ENCODE measurements at places on chromosomes 7 and 10.

GRCh38 chr10:51244748-51245490 is 170.6 kb downstream of the PRKG1 start:
- DNase-seq: peak; percentile 36

GRCh38 chr10:110138197-110138812 is 69.1 kb upstream of the MXI1 start:
- peak; percentile 68 for DNase-seq

- DNase-seq: no peak
These were observed 38.1 kb upstream of the GRM8 start for GRCh38 chr7:127290801-127291361.

DNA sequence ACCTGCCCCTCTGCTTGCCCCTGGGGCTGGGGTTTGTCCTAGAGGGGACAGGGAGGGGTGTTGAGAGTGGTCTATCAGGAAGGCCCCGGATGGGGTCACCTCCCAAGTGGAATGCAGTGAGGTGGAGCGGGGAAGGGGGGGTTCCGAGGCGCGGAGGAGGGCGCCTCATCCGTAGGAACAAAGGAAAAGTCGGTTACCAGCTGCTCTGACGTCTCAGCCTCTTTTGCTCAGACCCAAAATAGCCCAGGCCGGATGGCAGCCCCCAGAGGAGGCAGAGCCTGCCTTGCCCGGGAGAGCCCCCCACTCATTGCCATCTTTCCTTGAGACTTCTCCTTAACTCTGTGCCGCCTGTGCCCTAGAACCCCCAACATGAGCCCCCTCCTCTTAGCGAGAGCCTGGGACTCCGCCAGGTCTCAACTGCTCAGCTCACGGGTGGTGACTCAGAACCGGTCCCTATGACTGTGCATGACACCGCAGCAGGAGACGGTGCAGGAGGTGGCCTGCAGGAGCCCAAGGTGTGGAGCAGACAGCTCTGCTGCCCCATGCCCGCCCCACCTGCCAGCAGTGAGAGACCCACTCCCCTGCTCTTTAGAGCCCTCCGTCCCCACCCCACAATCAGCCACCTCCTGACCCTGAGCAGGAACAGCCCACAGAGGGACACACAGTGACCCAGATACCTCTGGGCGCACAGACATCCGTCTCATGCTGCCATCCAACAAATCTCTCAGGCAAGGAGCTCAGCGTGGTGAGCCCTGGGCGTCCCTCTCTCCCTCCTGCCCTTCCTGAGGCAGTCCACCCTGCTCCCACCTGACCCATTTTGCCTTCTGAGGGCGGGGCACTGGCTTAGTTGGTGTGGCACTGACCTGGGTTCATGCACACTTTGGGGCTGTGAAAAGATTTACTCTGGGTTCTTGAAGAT is 13.1 kb downstream of the STX1A start:
- DNase-seq: no peak

GRCh38 chr7:45048748-45049147 is 40.0 kb downstream of the NACAD start:
- DNase-seq: no peak

DNA sequence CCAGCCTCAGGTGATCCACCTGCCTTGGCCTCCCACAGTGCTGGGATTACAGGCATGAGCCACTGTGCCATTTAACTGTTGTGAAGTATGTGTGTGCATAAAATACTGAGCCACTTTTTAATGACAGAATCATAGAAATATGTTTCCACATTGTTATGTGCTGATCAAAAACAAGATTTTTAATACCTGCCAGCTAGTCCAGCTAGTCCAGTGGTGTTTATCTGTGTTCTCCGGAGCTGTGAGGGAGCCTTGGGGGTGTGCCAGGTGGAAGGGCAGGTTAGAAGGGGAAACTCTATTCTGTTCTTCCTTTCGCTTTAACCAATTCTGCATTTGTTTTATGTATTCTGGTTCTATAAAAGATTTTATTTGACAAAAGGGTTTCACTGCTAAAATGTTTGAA is 7.0 kb downstream of the FAM221A start:
- DNase-seq: no peak

DNA sequence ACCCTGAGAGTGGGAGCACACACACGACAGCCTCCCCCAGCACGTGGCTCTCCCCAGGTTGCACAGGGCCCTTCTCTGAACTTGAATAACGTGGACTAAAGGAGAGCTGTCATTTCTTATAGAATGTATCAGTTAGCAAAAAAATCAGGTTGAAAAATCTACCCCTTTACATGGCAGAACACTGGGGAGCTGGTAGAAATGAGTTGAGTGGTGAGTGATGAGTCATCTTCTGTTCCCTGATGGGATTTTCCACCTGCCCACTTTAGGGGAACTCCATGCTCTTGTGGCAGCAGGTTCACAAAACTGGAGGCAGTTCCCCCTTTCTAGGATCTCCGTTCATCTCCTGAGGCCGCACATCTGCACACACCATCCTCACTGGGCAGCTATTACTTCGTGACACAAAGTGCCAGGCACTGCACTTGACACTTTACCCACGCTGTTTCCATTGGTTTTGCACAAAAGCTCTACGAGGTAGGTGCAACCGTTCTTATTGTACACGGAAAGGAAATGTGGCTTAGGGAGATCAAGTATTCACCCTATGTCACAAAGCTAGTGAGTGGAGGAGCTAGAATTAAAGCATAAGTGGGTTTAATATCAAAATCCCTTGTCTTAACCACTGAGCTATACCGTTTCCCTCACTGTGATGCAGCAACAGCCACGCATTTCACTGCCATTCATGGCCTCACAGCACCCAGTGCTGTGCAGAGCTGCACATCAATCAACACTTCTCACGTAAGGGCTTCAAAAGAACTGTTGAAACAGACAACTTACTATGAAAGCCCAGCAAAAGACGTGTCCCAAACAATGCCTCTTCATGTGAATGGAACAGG is 80.2 kb downstream of the RNF216 start:
- no peak for DNase-seq

- DNase-seq: peak; percentile 86
These were observed 88.0 kb downstream of the PDGFA start for GRCh38 chr7:431658-432111.

GRCh38 chr10:60964257-60965235 is 20.6 kb upstream of the RHOBTB1 start:
- peak; percentile 94 for DNase-seq

DNA sequence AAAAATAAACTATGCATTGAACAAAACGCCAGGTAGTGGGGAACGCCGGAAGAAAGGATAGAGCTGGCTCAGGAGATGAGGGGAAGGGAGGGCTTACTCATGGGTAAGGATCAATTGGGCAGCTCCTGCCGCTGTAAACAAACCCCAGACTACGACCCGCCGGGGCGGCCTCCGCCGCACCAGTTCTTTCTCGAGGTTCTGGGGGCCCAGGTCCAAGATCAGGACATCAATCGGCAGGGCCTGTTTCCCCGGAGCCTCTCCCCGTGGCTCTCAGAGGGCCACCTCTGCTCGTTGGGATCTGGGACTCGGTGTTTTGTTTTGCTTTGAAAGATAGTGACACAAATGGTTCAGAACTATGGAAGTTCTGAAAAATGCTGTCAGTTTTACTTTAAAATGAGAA is 140.4 kb downstream of the ELFN1 start:
- DNase-seq: no peak

- DNase-seq: peak; percentile 32
These were observed 15.1 kb downstream of the ADAM12 start for GRCh38 chr10:126373147-126373546.

- DNase-seq: no peak
These were observed 1.8 kb upstream of the FOXI2 start for GRCh38 chr10:127735156-127735555.

DNA sequence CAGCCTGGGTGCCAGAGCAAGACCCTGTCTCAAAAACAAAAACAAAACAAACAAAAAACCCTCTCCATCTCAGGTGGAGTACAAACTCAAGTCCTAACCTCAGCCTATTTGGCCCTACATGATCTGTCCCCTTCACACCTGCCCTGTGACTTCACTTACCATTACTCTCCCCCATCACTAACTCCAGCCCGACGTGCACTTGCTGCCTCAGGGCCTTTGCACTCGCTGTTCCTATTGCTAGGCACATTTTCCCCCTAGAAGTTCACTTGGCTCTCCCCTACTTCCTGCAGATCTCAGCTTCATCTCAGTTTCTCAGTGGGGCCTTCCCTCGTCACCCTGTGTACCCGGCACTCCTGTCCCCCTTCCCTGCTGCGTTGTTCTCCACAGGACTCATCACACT is 8.5 kb upstream of the LRMDA start:
- no peak for DNase-seq

DNA sequence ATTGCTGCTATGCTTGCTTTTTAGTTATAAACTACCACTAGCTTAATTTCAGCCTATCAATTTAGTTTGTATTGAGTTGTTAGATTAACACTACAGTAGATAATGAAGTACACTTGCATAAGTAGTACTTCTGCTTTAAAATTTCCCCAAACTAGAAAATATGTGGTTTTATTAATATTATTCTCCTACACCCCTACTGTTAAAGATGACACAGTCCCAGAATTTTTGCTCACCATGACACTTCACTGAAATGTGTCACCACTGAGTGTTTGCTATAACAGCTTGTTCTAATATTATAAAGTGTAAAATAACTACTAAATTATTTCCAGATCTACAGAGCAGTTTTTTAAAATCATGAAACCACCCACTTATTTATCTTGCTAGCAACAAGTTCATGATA is 31.6 kb downstream of the RHEB start:
- DNase-seq: no peak

DNA sequence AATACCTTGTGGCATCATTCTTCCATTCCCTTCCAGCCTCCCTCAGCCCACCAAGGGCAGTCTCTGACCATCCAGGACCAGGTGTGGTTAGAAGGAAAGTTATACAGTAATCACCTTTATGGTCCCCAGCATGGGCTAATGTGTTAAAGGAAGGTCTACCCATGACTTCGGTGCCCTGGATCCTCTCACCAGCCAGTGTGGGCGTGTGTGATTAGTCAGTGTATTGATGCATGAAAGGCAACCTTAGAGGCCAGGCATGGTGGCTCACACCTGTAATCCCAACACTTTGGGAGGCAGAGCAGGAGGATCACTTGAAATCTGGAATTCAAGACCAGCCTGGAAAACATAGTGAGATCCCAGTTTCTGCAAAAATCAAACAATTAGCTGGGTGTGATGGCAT is 88.9 kb downstream of the APBB1IP start:
- no peak for DNase-seq

GRCh38 chr10:58965855-58966254 is 210.6 kb upstream of the PHYHIPL start:
- DNase-seq: no peak

DNA sequence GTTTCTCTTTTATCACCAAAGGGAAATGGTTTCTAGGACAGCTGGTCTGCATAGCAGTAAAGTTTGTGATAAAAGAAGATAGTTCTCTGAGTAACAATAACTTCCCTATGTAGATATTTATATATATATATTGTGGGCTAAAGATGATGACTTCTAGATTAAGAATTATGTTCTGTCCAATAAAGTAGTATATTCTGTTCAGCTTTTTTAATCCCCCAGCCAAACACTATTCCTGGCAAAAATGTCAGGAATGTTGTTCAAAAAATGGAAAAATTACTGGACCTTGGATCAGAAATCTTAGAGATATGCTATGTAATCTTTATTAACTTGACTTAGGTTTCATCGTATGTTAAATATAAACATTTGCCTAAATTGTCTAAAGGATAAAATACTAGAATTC is 136.3 kb upstream of the GNAI1 start:
- DNase-seq: no peak

GRCh38 chr10:30534465-30535144 is 94.9 kb downstream of the LYZL2 start:
- DNase-seq: peak; percentile 86

GRCh38 chr7:71311576-71311975 is 179.6 kb downstream of the GALNT17 start:
- peak; percentile 58 for DNase-seq

GRCh38 chr10:2619916-2620315 is 447.4 kb upstream of the PFKP start:
- no peak for DNase-seq

GRCh38 chr7:124643311-124643811 is 122.2 kb downstream of the GPR37 start:
- peak; percentile 69 for DNase-seq

DNA sequence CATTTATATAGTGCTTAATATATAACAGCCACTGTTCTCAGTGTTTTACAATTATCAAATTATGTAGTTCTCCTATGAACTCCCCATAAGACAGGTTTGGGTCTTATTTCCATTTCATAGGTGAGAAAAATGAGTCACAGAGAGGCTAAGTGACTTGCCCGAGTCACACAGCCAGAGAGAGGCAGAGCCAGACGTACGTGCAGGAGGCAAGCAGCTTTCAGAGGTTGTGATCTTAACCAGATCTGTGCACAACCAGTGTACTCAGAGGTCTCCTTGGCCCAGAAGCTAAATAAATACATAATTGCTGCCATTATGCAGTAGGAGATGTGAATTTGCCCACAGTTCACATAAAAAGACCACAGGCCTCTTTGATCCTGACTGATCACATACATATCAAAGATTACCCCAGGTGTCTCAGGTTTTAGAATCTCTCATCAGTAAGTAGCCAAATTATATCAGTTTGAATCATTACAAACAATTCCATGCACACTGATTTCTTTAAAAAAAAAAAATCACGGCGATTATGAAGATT is 304.7 kb upstream of the AOAH start:
- no peak for DNase-seq

DNA sequence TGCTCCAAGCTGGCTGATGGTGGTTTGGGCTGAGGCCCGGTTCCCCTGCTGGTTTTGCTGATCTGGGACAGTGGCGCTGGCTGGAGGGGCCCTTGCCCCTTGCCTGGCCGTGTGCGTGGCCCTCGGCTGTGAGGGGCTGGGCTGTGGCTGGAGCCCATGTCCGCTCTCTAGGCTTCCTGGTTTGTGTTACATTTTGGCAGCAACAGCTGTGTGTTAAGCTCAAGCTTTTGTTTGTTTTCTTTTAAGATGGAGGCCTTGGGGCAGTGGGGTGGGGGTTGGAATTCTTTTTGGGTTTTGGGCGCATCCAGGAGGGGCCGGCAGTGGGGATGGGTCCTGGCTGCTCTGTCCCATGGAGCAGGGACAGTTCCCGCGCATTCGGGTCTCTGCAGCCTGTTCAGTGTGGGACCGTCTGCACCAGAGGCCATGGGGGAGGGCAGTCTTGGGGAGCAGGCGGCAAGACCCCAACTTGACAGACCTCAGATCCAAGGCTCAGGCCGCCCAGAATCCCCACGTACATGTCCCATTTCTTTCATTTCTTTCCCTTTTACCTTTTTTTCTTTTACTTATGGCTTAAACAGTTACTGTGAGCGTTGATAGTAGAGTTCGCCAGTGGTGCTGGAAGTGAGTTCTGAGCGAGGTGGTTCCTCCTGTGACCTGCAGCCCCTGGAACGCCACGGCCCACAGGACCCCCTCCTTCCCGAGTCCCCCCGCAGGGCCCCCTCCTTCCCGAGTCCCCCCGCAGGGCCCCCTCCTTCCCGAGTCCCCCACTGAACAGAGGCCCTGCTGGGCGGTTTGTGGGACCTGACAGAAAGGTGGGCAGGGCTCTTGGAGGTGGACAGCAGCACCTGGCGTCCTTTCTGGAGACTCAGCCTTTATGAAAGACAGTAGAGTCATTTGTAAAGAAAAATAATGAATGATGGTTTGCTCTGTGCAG is 75.3 kb downstream of the INPP5A start:
- DNase-seq: no peak
